PC-3 (cell line): ENCODE measurements at places on chromosomes 4 and X. TPM values are rescaled to one million over a fixed set of nuclear protein-coding genes. Genes with fewer than 3 reads are reported as not detected.

DNA sequence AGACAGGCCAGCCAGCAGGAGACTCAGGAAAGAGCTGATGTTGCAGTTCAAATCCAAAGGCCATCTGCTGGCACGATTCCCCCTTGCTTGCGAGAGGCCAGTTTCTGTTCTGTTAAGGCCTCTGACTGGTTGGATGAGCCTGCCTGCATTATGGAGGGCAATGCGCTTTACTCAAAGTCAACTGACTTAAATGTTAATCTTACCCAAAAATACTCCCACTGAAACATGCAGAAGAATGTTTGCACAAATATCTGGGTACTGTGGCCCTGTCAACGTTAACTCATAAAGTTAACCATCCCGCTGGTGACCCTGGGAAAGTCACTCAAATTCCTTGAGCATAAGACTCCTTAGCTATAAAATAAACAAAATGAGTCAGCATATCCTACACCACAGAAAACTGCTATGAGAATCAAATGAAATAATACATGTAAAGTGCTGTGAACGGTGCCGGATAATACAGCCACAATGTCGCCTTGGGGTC lies 326.4 kb downstream of the EVC2 start:
- DNase-seq = peak; percentile 90
- peaks cover 32% of the 10 kb centered on the region for H3K4me1 ChIP-seq
- no peaks in the 10 kb centered on the region for H3K27me3 ChIP-seq
- peak overlapping the region; percentile 98 for H3K27ac ChIP-seq

DNA sequence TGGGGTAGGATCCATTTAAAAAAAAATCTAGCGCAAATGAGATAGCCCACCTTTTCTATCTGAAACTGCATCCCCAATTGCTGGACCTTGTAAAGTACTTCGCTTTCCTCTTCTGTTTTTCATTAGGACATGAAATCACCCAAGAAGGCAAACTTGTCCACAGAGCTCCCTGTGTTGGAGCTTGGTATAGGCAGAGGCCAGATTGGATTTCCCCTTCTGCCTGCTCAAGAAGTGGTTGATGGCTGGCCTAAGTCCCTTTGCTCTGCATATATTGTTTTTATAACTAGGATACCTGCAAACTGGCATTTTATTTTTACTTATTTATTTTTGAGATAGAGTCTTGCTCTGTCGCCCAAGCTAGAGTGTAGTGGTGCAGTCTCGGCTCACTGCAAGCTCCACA lies 28.4 kb downstream of the RNF4 start:
- H3K4me3 ChIP-seq = no peak overlapping the region
- peaks cover 39% of the 10 kb centered on the region; the same call in 1 of the 2 replicates for H3K36me3 ChIP-seq
- DNase-seq = no peak
- no peaks in the 10 kb centered on the region for H3K27me3 ChIP-seq
- H3K27ac ChIP-seq = no peak overlapping the region
- H3K4me1 ChIP-seq = no peaks in the 10 kb centered on the region

- H3K27ac ChIP-seq = no peak overlapping the region
- H3K4me1 ChIP-seq = peaks cover 15% of the 10 kb centered on the region
- no peak for DNase-seq
- no peaks in the 10 kb centered on the region for H3K36me3 ChIP-seq
Measured at GRCh38 chr4:122643257-122643656, 22.4 kb upstream of the IL21 start.

- H3K4me3 ChIP-seq = no peak overlapping the region
- H3K27ac ChIP-seq = no peak overlapping the region
- no peaks in the 10 kb centered on the region for H3K27me3 ChIP-seq
Measured at GRCh38 chrX:103688946-103689345, 2.4 kb upstream of the MORF4L2 start.

DNA sequence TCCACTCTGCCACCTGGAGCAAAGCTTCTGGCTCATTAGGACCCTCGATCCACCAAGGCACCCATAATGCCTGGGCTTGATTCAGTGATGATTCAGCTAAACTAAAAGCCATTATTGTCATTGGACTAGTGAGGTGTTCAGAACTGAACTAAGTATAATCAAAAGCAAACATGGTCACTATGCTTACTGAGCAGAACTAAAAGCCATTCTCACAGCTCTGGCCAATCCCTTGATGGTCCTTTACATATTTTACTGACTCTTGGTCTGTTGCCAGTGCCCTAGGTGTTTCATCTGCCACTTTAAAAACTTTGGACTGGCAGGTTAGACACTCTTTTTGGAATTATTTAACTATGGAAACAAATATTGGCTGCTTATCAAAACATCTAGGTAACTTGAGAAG lies 703.5 kb downstream of the FAT4 start:
- DNase-seq = no peak
- H3K4me3 ChIP-seq = no peak overlapping the region
- no peak overlapping the region for H3K27ac ChIP-seq
- no peaks in the 10 kb centered on the region for H3K4me1 ChIP-seq

DNA sequence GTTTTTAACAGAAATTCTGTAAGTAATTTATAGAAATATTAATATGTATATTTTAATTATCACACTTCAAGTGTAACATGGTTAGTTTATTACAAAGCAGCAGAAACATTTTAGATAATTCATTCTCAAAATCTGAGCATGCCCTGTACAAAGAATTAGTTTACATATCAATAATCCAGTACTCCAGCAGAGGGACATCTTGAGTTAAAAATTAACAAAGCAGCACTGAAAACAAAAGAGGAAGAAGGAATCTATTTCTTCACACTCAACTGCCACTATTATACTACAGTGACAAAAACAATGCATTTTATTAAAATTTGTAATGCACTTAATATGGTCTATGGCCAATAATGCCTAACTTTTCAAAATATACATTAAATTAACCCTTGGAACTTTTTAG lies 179.1 kb upstream of the KLHL4 start:
- no peaks in the 10 kb centered on the region for H3K4me1 ChIP-seq
- peak; percentile 47 for DNase-seq
- no peaks in the 10 kb centered on the region for H3K27me3 ChIP-seq
- H3K4me3 ChIP-seq = no peak overlapping the region
- H3K36me3 ChIP-seq = no peaks in the 10 kb centered on the region

DNA sequence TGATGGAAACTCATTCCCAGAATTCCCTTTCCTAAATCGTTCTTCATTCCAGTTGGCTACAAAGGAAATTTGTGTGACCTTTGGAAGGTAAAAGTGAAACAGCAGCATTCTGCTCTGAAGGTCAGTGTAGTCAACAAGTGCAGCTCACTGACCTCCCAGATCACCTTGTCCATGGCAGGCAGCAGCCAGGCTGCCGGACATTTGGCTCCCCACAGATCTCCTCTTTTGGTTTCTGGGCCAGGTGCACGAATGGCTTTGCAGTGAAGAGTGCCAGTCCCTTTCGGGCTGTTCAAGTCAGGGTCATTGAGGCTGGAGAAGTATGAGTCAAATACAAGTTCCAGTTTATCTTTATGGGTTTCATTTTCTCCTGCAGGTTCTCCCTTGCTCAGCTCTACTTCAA lies 14.3 kb downstream of the GPRIN3 start:
- DNase-seq = no peak
- H3K4me3 ChIP-seq = no peak overlapping the region
- peaks cover 77% of the 10 kb centered on the region for H3K27me3 ChIP-seq
- H3K4me1 ChIP-seq = no peaks in the 10 kb centered on the region

DNA sequence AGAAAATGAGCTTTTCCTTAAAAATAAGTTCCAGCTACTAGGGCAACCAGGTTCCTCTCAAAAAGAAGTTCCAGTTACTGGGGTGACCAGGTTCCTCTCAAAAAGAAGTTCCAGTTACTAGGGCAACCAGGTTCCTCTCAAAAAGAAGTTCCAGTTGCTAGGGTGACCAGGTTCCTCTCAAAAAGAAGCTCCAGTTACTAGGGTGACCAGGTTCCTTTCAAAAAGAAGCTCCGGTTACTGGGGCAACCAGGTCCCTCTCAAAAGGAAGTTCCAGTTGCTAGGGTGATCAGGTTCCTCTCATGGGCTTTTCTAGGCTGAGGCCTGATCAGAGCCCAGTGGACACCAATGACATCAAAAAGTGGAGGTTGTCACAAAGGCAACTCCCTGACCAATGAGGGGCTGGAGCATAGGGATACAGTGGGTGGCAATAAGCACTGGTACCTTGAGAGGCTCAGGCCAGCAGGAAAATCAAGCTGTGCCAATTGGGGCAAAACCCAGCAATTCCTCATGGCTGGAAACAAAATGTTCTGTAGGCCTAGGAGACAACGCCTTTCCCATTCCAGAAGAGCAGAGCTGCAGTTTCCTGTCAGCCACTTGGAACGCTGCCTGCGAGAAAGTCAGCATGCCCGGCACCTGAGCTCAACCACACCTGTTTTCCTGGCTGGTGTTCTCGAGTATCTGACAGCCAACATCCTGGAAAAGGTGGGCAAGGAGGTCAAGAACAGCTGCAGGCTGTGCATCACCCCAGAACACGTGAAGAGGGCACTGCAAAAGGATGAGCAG lies 12.3 kb upstream of the SYTL5 start:
- H3K27me3 ChIP-seq = no peaks in the 10 kb centered on the region
- DNase-seq = peak; percentile 33
- peaks cover 8% of the 10 kb centered on the region for H3K4me1 ChIP-seq
- no peak overlapping the region for H3K27ac ChIP-seq
- no peaks in the 10 kb centered on the region for H3K36me3 ChIP-seq
- H3K4me3 ChIP-seq = no peak overlapping the region

- DNase-seq = no peak
- no peak overlapping the region for H3K27ac ChIP-seq
- no peaks in the 10 kb centered on the region for H3K36me3 ChIP-seq
- H3K4me3 ChIP-seq = no peak overlapping the region
- no peaks in the 10 kb centered on the region for H3K27me3 ChIP-seq
- no peaks in the 10 kb centered on the region for H3K4me1 ChIP-seq
Measured at GRCh38 chrX:95145848-95146490, 1472.0 kb downstream of the FAM133A start.

DNA sequence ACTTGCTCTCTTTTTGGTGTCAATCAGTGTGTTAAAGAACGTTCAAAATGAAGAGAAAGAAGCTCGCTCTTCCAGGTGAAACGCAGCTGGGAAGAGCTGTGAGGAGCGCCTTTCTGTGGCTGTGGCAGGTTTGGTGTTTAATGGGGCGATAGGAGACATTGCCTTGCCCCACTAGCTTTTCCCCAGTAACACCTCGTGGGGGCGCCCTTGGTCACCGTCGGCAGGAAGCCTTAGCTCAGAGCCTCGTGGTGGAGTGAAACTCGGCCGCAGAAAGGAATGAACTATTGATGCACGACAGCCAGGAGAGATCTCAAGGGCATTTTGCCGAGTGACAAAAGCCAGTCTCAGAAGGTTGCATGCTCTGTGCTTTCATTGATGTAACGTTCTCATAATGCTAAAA lies 65.1 kb downstream of the GPR143 start:
- DNase-seq = no peak
- no peak overlapping the region for H3K4me3 ChIP-seq
- no peaks in the 10 kb centered on the region for H3K4me1 ChIP-seq
- H3K27me3 ChIP-seq = no peaks in the 10 kb centered on the region
- peaks cover 7% of the 10 kb centered on the region for H3K36me3 ChIP-seq

DNA sequence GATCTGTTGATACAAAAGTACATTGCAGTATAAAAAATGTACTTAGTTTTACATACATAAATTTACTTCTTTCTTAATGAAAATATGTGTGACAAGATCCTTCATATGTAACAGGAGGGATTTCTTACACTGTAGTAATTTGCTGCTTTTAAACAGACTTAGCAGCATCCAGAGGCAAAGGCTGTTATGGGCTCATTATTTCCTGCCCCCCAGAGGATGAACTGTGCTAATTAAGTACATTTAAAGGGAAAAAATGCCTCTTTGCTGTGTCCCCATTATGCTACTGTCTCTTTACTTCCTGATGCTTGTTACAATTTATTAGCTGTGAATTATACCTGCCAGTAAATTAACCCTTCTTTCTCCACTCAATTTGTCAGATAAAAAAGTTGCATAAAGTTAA lies 47.1 kb downstream of the NDST3 start:
- H3K4me3 ChIP-seq = no peak overlapping the region
- no peak for DNase-seq
- H3K4me1 ChIP-seq = no peaks in the 10 kb centered on the region; the same call in 1 of the 2 replicates
- H3K27me3 ChIP-seq = no peaks in the 10 kb centered on the region
- no peak overlapping the region for H3K27ac ChIP-seq

DNA sequence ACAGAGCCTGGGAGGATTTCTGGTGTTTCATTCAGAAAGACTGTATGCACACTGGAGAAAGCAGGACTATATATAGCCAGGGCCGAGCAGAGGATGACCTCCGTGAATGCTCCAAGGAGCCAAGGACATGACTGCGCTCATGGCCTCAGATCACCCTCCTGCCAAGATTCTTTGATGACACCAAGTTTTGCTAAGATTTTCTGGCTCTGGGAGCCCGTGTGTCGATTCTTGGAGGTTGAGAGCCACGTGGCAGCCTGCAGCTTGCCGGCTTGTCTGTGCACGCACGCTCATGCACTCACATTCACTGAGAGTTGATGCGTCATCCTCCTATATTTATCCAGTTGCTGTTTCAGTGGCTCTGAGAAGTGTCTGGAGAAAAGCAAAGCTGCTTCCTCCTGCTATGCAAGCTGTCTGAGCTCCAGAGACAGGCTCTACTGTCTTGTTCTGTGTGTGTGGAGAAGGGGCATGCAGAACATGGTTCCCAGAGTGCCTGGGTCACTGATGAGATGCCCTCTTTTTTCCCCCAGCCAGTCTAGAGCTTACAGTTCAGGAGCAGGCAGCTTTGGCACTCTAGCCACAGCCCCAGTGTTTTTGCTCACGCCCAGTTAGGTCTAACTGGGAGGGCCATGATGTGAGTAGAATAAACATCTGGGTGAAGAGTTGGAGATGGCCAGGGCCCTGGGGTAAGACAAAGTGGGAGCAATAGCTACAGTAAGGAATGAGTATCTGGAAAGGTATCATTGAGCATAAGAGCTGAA lies 64.9 kb upstream of the SCOC start:
- H3K4me3 ChIP-seq = no peak overlapping the region
- no peaks in the 10 kb centered on the region for H3K36me3 ChIP-seq
- no peak overlapping the region for H3K27ac ChIP-seq
- H3K27me3 ChIP-seq = no peaks in the 10 kb centered on the region
- no peak for DNase-seq

The NUDT10 gene
- 0.22 and 0.40 TPM in 2 replicates for total RNA-seq

The RTL9 gene
- 0.23 and 0.29 TPM in 2 replicates for total RNA-seq

The ETDB gene
- total RNA-seq = not detected in 2 replicates

The DNAAF6 gene
- total RNA-seq = not detected in 2 replicates

The TMPRSS11E gene
- not detected in 2 replicates for total RNA-seq

The JAKMIP1 gene
- 0.04 and 0.75 TPM in 2 replicates for total RNA-seq

The ARMCX2 gene
- total RNA-seq = 0.58 and 0.98 TPM in 2 replicates

The ANOS1 gene
- 1.8 and 3.5 TPM in 2 replicates for total RNA-seq

The HDX gene
- 2.8 and 3.4 TPM in 2 replicates for total RNA-seq

The GUCY1A1 gene
- total RNA-seq = 9.2 and 9.3 TPM in 2 replicates
